Common myeloid progenitor, CD34-positive (primary cell): ENCODE measurements at places on chromosomes 5 and 9.

DNA sequence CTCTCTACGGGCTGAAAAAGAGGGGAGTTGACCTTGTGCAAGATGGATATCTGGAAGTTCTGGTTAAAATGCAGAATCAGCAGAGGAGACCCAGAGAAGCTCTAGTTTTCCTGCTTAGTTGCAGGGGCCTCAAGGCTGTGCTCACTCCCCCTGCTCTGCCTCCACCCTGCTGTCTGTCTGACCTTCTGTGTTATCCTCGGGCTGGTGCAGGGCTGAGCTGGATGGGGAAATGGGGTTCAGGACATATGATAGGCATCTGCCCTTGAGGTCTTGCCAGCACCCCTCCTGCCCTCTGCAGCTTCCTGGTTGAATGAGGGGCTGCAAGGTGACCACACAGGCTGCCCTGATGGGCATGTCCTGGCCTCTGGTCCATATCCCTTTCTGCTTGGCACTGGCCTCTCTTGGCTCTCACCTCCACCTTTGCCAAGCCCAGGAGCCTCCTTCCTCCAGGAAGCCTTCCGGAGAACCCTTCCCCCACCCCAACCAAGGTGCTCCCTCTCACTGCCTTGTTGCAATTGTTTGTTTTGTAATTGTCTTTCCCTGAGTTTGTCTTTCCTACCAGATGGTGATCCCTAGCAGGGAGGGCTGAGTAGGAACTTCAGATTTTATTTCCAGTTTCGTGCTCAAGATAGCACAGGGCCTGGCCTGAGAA lies 1.3 kb downstream of the TMEM268 start:
- no peak for DNase-seq

GRCh38 chr5:77356740-77357139 lies 135.4 kb downstream of the WDR41 start:
- no peak for DNase-seq

DNA sequence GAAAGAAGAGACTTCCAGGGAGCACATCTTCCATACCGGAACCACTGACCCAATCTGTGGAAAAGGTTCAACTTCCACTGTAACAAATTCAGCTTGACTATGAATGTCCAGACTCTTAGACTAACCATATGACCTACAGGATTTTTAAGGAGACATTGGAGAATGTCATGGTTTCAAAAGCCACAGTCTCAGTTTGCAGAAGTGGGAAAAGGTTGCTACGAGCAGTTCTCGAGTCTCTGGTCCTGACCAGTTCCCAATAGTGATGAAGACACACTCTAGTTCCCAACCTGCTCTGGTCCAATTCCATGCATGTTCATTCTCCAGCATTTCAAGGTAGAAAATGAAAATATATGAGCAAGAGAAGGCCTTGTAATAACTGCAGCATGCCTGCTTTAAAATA lies 158.0 kb downstream of the MAPKAP1 start:
- no peak for DNase-seq

DNA sequence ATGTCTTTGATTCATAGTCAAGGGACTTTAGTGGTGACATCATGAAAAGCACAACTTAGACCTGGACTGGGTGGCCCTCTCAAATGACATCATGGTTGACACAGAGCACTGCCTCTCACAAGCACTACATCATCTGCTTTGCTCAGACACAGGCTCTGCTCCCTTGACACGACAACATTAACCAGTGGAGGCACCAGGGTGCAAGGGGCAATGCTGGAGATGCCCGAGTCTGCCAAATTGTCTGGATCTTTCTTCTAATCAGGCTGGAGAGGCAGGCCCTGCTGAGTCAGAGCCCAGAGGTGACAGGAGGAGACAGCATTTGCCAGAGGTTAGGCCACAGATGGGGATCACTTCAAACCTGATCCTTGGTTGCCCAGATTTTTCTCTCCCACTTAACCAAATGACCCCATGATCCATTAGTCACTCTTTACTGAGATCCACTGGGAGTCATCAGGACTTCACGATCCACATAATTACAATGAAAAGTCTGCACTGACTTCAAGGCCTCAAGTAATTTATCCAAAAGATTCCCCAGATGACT lies 174.4 kb downstream of the SLIT3 start:
- no peak for DNase-seq

- DNase-seq, result no peak
These were observed 141.3 kb downstream of the SREK1 start for GRCh38 chr5:66285343-66285922.

GRCh38 chr5:158177146-158177545 lies 318.2 kb upstream of the CLINT1 start:
- no peak for DNase-seq

DNA sequence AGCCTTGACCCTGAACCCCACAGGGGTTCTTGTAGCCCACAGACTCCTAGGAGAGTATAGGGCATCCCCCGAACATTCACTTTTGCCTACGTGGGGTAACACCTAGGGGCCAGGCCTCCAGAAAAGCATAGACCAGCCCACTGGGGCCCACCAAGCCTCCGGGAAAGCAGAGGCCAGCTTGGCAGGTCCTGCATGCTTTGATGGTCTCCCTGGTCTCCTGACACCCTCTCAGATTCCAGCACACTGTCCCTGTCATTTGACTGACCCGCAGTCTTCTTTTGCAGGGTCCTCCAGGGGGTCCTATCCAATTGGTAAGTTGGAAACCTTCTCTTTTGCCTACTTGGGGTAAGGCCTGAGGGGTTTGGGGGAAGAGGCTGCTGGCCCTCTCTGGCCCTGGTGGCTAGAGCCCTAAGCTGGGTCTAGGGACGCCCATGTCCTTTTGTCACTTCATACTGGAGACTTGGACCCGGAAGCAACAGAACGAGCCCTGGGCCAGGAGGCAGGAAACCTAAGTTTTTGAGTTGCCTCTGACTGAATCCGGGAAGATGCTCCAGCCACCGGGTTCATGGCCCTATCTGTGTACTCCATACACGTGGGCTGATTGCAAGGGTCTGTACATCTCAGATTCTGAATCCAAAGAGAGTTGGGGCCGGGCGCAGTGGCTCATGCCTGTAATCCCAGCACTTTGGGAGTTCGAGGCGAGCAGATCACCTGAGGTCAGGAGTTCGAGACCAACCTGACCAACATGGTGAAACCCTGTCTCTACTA lies 20.9 kb upstream of the ORM1 start:
- DNase-seq, result no peak

GRCh38 chr5:138967791-138968448 lies 92.8 kb upstream of the LRRTM2 start:
- no peak for DNase-seq

GRCh38 chr9:19085295-19085694 lies 17.4 kb downstream of the HAUS6 start:
- DNase-seq, result peak; percentile 38

DNA sequence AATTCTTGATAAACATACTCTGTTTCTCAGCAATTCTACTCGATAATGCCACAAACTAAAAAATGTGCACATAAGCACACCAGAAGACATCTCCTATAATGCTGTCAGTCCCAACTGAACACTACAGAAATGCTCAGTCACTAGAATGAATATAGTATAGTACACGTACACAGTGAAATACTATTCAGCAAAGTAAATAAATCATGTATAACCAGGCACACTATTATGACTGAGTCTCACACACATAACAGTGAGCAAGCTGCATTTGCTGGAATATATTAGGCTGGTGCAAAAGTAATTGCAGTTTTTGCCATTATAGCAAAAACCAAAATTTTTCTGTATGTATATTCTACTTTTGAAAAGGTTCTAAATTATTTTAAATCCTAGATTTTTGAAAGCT lies 310.2 kb downstream of the CTNND2 start:
- DNase-seq, result no peak

DNA sequence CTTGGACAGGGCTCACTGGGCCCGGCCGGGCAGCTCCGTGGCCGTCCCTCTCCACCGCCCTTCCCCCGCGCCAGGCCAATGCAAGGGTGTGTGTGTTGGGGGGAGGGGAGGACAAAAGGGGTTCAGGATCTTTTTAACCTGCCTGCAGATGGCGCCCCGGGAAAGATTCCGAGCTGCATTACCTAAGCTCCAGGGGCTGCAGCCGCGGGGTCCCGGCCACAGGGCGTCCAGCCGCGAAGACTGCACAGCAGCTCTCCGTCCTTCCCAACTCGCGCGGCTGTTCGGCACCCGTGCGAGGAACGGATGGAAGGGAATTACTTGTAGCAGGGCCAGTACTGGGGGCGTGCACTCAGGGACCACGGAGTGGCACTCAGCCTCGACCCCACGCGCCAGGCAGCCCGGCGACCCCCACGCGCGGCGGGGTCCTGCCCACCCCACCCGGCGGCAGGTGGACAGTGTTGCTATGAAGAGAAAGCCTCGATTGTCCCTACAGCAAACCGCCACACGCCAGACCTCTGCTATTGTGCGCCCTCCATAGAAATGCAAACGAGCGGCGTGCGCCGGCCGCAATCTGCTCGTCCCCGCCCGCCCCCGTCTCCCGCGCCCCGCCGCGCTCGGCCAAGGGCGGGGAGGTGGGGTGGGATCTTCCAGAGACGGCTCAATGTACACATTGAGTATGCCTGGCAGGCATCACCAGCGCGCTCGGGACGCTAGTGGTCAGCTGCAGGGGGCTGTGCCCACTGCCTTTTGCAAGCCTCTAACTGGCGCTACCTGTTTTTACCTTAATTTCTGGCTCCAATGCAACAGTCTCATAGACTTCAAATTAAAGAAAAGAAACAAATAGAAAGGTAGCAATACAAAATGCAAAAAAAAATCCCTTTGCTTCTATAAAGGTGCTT lies 796 bp upstream of the GADD45G start:
- peak; percentile 59 for DNase-seq

DNA sequence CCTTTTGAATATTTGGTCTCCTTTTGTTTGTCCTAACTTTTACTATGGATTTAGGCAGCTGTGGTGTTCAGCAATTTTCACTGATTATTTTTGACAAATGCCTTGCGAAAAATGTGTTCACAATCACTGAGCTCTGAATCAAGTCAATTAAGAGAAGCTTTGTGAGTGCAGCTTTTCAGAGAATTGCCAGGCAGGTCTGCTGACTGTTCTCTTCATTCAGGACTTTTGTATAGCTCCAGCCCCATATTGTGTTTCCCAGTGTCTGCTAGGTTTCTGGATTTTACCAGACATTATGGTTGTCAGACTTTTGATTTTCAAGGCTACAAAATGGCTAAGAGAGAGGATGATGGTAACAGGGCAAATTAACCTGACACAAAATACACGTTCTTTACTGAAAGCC lies 1055.9 kb downstream of the CDH18 start:
- no peak for DNase-seq

GRCh38 chr9:7095058-7095457 lies 337.3 kb downstream of the KDM4C start:
- peak; percentile 20 for DNase-seq
